ENCODE measurements at places on chromosomes 1 and 21.

- DNase-seq, result no peak
Measured at GRCh38 chr1:116288201-116288598, 84.8 kb upstream of the ATP1A1 start.

GRCh38 chr1:94668528-94668927 is 127.0 kb upstream of the F3 start:
- no peak for DNase-seq

DNA sequence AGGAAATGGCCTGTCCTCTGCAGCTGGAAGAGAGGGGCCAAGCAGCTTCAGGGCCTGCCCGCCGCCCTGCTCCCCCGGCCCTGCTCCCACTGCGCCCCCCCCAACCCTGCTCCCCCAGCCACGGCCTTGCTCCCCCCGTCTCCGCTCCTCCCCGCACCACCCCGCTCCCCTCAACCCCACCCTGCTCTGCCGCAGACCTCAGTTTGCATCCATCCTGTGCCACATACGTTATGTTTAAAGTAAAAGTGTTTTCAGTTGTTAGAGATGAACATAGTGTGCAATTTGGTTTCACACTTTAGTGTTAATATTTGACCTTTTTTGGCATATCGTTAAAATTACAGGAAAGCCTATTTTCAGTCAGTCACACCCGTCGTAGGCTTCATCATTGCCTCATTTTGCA is 34.1 kb upstream of the DIP2A start:
- DNase-seq, result no peak

GRCh38 chr1:219465212-219466093 is 147.5 kb downstream of the ZC3H11B start:
- DNase-seq, result no peak

DNA sequence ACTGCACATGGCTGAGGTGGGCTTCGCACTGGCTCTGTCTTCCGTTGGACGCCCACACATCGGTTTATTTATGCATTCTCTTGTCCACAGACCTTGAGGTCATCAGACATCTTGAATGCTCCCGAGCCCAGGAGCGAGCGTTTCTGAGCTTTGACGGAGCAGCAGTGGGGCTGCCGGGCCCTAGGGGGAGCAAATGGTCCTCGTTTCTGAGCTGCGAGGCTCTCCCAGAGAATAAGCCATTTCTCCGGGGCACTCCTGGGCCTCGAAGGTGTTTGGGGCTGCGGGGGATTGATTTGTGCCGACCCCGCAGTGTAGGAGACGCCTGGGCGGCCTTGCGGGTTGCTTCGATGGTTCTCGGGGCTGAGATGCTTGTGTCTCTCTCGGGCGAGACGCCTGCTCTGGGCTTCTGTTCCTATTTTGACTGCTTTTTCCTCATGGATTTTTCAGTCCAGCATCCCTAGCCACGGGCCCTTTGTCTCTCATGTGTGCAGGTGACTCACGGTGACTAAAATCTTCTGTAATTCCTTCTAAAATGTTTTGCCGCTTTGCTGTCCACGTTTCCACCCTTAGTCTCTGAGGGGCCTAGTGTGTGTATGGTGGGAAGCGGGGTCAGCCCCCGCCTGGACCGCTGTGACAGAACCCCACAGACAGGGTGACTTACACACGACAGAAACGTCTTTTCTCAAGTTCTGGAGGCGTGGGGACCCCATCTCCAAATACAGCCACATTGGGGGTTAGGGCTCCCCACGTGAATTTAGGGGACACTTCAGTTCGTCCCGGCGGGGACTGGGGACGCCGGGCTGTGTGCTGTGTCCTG is 62.1 kb downstream of the FAAP20 start:
- DNase-seq, result no peak

DNA sequence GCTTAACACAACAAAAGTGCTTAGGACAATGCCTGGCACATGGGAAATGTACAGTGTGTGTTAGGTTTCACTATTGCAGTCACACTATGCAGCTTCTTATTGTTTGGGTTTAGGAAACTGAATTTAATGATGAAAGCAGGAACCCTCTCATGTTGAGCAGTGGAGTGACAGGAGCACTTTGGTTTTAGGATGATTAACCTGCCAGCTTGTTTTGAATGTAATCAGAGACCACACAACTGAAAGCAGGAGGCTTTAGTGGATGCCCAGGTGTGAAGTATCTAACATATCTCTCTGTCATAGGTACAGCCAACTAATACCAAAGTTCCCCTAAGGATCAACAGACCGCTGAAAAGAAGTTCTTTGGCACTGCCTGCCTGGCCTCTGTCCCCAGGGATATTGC is 406.9 kb upstream of the USP24 start:
- no peak for DNase-seq

DNA sequence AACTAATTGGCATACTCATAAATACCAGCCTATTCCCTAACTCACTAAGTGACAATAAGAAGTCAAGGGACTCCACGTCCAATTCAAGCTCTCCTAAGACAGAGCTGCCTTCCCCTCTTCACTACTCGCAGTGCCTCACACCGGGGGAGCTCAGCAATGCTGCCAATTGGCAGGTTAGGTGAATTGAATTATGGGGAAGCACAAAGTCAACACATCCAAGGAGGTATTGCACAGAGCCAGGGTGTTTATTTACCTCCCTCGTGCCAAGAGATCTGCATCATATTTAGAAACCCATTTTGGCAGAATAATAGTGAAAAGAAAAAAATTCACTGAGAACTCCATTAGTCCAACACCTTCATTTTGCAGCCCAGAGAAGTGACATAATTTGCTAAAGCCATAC is 20.4 kb upstream of the TNR start:
- DNase-seq, result no peak

All from GM18507 (cell line).